H54 (cell line): ENCODE measurements at places on chromosomes 5 and 9.

DNA sequence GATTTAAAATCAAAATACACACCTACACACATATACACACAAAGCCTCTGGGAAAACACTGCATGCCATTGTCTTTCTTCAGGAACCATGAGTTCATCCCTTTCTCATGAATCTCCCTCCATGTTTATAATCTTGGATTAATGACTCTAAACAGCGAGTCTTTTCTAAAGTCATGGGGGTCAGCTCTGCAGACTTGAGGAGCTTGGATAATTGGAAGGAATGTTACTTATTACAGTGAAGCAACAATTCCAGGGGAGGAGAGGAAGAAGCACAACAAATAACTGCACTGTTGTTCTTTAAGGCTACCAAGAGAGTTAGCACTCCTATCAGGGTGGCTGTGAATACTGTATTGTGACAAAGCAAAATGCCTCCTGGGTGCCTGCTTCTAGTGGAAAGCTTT, 444.7 kb downstream of the ANXA1 start:
- no peak for DNase-seq

GRCh38 chr5:24767086-24767485, 122.3 kb upstream of the CDH10 start:
- DNase-seq: no peak

- DNase-seq: no peak
These were observed 165.1 kb downstream of the CACNA1B start for GRCh38 chr9:138042640-138043039.

DNA sequence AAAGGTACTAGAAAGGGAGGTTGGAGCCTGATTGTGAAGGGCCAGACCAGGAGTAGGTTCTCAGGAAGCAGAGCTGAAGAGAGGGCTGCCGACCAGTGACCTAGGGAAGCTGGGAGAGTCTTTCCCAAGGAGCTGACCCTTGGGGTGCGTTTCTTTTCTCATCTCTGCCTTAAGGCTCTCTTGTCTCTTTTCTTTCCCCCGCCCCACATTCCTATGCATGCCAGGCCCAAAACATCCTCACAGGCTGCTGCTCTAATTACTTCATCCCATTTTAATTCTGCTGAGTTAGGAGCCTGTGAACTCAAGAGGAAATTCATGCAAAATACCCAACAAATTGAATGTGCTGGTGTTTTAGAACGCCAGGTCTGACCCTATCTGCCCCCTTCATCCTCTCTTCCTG, 46.9 kb upstream of the HSPA9 start:
- no peak for DNase-seq

DNA sequence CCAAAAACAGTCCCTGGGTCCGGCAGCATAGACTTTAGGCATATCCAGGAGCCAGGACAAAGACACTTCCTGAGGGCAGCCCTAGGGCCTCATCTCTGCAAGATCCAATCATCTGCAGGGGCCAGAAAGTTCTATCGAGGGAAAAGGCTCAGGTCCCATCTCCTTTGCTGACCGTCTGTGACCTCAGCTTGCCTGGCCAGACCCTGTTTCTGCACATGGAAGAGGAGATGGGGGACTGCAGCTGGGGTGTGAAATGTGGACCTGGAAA, 51.0 kb upstream of the FCN1 start:
- DNase-seq: no peak

DNA sequence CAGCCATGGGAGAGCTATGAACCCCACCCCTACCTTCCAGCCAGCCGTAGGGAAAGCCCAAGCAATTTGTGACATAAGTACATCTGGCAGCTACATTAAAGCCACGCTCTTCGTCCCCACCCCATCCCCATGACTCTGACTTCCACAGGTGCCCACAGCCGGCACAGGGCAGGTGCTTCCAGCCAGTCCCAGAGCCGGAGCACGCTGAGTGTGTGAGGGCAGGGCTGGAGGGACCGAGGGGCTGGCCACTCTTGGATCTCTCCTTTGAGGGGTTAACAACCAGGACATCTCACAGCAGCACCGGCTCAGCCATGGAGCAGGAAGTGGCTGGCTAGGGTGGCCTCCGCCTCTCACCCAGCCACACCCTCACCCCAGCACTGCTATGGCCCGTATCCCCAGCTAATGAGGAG, 2.4 kb upstream of the FAM78A start:
- no peak for DNase-seq

GRCh38 chr5:143449772-143450171, 46.3 kb upstream of the NR3C1 start:
- DNase-seq: no peak

DNA sequence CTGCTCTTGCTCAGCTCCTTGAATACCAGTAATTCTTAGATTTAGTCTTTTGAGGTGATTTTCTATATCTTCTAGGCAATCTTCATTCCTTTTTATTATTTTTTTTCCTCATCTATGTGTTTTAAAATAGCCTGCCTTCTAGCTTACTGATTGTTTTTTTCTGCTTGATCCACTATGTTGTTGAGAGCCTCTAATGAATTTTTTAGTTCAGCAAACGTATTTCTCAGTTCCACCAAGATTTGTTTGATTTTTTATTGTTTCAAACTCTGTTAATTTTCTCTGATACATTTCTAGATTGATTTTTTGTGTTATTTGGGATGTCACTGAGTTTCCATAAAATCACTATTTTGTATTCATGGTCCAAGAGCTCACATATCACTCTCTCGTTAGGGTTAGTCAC, 9.5 kb downstream of the POLK start:
- DNase-seq: no peak

DNA sequence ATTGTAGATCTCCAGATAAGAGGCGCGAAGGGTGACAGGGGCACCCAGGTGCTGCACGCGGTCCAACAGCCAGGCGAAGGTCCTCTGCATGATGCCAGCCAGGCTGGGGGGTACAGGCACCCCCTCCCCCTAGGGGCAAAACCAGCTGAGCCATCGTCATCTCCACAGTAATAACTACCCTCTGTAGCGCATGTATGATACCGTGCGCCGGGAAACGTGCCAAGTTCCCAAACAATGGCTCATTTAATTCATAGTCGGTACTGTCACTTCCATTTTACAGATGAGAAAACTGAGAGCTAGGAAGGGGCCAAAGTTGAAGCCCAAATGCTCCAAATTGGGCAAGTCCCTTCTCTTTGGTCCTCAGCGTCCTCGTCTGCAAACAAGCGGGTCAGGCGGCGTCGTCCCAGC, 1.5 kb downstream of the KIF12 start:
- no peak for DNase-seq

- DNase-seq: no peak
These were observed 523.8 kb downstream of the RASEF start for GRCh38 chr9:82539146-82539545.

- DNase-seq: no peak
These were observed 7.3 kb downstream of the GDA start for GRCh38 chr9:72156586-72156985.

DNA sequence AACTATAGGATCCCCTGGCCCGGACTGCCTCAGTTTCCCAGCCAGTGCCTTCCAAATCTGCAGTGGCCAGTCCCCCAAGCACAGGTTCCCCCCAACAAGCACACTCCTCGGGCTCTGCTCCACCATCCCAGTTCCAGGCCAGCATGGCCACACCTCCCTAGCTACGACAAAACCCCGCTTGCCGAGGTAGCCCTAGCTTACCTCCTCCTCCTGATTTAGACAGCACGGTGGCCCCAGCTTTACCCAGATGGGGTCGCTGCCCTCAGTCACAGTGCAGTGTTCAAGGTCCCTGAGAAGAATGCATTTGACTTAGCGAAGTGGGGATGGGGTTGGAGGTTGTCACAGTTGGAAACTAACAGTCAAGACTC, 40.8 kb upstream of the GARNL3 start:
- DNase-seq: no peak

DNA sequence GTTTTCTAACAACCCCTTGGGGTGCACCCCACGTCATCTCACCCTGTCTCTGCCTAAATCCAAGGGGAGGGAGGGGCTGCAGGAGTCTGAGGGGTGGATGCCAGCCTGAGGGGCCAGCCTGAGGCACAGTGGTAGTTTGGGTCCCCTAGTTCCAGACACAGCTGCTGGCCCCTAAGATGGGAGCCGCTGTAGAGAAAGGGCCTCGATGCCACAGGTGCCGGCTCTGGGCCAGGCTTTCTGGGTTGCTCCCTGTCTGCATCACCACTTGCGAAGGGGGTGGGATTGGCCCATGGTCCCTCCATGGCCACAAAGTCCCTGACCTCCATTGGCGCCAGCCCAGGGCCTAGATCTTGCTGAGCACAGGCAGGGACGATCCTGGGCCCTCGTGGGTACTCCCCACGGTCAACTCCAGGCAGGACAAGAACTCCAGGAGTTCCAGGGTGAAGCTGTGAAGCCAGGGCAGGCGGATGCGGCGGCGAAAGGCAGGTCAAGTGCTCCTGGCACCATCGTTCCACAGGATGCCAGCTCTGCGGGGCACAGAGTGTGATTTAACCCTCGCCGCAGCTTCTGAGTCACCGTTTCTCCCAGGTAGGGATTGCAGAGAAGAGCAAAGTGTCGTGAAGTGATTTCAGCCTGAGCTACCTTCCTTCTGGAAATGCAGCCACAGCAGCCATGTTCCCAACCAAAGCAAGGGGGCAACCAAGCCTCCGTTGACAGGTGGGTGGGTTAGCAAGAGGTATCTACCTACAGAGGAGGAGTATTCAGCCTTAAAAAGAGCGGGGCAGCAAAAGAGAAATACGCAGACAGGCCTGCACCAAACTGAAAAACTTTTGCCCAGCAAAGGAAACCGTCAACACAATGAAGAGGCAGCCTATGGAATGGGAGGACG, 41.6 kb upstream of the EXOC3 start:
- no peak for DNase-seq

- no peak for DNase-seq
These were observed 152.7 kb downstream of the FSTL4 start for GRCh38 chr5:133459474-133460160.

GRCh38 chr9:129071526-129072126, 9.3 kb upstream of the DOLPP1 start:
- no peak for DNase-seq

- no peak for DNase-seq
These were observed 446.4 kb downstream of the RASEF start for GRCh38 chr9:82616545-82616944.

DNA sequence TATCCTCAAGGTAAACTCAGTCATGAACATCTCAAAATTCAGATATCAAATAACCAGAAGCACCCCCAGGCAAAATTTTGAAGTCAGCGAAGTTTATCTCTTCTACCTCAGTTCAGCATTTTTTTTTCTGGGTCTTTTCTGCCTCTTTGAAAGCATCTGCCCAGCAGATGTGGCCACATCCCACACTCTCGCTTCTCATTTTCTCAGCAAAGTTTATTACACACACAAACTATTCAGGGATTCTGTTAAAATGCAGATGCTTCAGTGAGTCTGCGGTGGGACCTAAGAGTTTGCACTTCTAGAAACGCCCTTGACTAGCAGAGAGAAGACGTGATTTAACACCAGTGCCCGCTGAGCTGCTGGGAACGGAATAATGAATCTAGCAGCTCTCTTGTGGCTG, 19.3 kb downstream of the RASEF start:
- DNase-seq: no peak

DNA sequence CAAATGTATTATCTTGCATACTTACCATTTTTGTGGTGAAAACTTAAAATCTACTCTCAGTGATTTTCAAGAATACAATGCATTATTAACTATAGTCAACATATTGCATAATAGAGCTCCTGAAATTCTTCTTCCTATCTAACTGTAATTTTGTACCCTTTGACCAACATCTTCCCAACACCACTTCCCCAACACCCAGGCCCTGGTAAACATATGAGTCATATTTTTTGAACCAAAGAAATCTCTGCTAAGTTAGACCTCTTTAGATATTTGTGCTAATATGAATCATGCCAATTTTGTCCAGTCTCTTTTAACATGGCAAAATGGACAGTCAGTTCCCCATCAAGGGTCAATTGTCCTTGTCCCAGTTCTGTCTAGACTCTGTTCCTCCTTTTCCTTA, 18.5 kb upstream of the RGS7BP start:
- no peak for DNase-seq

DNA sequence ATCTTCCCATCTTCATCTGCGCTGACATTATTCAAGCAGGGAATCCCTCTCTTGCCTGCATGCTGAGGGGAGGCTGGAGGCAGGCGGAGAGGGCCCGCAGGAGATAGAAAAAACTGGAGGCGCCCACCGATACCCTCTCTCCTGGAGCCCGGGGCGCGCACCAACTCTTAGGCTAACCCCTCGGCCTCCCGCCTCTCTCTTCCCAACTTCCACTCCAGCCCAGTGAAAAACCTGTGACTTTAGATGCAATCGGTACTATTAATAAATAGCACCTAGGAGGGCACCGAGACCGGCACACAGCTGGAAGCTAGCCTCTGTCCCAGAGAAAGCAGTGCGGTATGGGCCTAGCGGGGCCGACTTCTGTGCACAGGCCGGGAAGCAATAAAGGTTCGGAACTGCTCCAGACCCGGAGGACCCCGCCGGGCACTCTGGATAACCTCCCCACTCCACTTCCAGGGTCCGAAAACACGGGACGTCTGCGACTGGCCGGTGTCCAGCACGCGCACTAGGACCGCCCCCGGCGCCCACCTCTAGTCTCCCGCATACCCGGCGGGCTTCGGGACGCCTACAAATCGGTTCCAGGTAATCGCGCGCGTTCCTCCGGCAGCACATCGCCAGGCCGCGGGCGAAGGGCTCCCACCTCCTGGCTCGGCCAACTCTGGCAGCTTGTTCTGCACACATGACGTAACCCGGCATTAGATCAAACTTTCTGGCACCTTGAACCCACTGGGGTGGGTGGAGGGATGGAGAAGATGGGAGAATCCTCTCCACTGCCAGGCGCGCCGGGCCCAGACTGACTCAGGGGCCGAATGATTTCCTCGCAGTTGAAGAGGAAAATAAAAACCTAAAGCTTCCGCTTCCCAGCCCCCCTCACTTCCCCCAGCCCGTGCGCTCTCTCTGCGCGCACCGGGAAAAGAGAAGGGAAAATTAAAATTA, 1.4 kb downstream of the EFNA5 start:
- peak; percentile 44 for DNase-seq

DNA sequence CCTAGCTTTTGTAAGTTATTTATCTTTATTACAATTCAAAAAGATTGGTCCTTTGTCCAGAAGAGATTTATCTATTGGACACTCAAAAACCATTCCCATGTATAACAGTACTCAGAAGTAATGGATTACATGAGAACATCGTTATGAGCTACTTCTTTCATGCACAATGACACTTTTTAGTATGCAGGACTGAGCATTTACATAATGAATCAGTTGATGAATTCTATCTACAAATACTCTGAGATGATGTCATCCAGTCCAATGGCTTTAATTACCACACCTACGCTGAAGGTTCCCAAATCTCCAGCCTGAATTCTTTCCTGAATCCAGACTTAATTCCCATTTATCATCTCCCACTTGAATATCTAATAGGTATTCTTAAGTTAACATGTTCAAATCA, 75.3 kb downstream of the PTBP3 start:
- DNase-seq: no peak

DNA sequence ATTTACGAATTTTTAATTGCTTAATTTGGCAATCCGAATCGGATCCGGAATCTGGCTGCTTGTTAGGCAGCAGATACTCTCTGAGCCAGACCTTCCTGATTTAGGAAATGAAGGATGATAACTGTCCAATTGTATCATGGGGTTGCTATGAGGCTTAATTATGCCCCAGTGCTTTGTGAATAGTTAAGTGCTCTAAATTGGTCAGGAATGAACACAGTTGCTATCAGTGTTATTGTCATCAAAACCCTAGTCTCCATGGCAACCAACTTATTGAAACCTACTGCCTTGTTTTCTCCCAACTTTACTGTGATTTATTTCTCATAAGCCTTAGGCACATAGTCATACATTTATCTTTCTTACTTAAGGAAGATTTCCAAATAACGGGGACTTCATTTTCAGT, 47.9 kb downstream of the MAMDC2 start:
- no peak for DNase-seq
